ENCODE measurements at places on chromosomes 16 and 17.

DNA sequence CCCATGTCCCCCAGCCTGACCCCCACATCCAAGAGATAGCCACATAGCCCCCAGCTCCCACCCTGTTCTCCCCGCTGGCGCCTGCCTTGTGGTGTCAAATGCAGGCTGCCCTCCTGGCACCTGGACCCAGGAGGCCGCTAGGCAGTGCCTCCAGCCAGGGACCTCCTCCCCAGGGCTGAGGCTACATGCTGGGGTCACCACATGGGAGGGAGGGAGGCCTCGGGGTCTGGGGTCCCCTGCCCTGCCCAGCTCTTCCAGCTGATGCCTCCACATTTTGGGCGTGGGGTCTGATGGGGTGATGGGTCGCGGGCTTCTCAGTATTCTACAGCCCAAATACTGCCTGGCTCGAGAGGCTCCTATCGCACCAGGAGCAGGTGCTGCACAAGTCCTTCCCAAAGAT is 9.5 kb downstream of the TBC1D26 start:
- DNase-seq, result no peak

- DNase-seq, result no peak
Observed at GRCh38 chr17:5976251-5976650, 93.9 kb upstream of the WSCD1 start.

GRCh38 chr16:79041206-79041605 is 559.3 kb downstream of the MAF start:
- DNase-seq, result no peak

GRCh38 chr17:60330731-60331130 is 61.2 kb downstream of the USP32 start:
- no peak for DNase-seq

GRCh38 chr16:83143788-83144187 is 517.0 kb downstream of the CDH13 start:
- DNase-seq, result no peak

DNA sequence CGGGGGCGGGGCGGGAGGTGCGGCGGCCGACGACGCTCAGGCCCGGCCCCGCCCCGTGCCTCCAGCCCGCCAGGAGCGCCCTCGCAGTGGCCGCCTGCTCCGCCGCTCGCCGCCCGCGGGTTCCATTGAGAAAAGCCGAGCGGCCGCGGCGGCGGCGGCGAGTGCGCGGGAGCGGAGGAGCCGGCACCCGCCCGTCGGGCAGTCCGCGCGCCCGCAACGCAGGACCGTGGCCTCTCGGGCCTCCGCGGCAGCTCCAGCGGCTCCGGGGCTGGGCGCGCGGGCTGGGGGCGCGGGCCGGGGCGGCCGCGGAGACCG is at the start of gene ZFPM1:
ZFPM1 (plus strand) TSS at position 64 of the 315 bp plus-strand sequence. CDS start 359 bp downstream, outside the sequence.
- no peak for DNase-seq

- DNase-seq, result no peak
Observed at GRCh38 chr17:83135692-83136091, 56.3 kb downstream of the METRNL start.

- DNase-seq, result no peak
Observed at GRCh38 chr17:66711881-66712321, 123.0 kb upstream of the CACNG5 start.

DNA sequence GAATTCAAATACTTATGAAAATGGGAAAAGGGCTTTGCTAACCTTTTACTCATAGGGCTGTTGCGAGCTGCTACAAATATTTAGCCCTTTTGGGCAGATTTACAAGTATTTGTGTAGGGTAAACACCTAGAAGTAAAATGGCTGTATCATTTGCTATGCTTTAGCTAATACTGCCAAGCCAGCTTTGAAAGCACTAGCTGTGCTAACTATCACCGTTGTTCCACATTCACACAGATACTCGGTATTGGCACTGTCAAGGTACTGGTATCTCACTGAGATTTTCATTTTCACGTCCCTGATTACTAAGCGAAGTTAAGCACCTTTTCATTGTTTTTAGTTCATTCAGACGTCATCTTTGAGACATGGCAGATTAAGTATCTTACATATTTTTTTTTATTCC is 84.8 kb downstream of the GLG1 start:
- no peak for DNase-seq

- DNase-seq, result no peak
Observed at GRCh38 chr16:16120044-16120381, 103.3 kb downstream of the ABCC6 start.

GRCh38 chr17:21029036-21029435 is 13.8 kb downstream of the USP22 start:
- peak; percentile 30 for DNase-seq

DNA sequence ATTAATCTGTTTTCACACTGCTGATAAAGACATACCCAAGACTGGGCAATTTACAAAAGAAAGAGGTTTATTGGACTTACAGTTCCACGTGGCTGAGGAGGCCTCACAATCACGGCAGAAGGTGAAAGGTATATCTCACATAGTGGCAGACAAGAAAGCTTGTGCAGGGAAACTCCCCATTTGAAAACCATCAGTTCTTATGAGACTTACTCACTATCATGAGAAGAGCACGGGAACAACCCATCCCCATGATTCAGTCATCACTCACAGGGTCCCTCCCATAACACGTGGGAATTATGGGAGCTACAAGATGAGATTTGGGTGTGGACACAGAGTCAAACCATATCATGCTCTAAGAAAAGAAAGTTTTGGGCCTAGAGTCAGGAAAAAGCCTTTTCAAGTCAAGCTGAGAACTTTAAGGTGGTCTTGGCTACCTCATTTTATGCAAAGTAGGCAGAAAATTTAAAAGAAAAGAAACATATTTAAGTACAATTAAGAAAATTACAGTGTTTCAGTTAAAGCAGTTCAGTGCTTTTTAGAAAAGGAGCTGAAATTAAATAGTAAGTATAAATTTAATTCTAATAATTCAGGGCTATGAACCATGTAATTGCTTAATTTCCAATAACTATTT is 24.9 kb upstream of the CRYM start:
- no peak for DNase-seq

DNA sequence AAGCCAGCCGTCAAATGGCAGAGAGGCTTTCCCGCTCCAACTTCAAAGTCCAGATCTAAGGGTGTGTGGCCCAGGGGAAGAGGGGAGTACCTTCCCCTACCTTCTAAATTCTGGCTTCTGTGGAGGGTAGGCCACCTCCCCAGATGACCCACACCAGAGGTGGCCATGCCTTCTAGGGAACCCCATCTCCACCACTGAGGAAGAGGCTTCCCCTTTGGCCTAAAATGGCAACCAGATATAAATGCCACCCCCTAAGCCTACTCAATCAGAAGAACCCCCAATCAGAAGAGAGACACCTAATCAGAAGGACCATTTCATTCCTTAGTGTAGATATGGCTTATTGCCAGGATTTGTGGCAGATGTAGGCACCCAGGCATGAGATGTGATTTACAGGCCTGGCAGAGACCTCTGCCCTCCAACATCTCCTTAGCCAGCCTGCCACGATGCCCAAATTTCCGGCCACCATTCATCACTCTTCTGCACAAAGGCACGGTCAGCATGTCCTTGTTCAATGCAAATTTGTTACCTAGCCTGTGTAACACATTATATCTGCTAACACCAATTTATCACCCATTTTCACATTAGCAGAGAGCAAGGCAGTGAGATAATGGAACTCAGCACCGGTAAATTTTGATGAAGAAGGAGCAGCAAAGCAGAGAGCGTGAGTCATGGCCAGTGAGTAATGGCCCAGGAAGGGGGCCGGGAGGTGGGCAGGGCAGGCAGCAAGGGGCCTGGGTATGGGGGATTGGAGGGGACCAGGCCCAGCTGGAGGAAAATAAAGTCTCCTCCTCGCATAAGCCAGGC is 1.2 kb upstream of the MGAT5B start:
- no peak for DNase-seq

- peak; percentile 88 for DNase-seq
Observed at GRCh38 chr16:66521951-66522771, 27.8 kb downstream of the TK2 start.

DNA sequence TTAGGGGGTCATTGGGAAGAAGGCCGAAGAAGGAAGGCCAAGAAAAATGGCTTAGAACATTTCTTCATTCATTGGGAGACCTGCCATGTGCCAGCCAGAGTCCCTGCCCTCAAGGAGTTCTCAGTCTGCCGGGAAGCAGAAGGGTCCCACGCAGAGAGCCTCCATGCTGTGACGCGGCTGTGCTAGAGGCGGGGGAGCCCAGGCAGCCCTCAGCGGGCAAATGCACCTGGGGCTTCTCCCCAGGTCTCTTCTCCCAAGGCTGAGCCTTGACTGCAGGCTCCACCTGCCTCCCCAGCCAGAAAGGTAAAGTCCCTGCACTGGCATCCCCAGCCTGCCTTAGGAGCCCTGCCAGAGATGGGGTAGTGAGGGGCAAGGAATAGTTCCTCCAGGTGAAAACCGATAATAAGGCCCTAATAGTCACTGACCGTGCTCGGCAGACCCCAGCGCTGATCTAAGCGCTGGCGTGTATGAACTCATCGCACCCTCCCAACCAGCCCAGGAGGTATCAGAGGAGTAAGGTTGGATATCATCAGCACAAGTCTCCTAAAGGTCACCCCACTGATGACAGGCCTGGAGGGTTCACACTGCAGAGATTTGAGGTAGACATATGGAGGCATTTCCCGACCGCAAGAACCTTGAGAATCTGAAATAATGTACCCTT is 6.0 kb upstream of the CDR2L start:
- no peak for DNase-seq

- no peak for DNase-seq
Observed at GRCh38 chr16:30443631-30444030, 2.0 kb downstream of the SEPHS2 start.

GRCh38 chr16:74438492-74438979 is 17.3 kb upstream of the CLEC18B start:
- DNase-seq, result no peak

DNA sequence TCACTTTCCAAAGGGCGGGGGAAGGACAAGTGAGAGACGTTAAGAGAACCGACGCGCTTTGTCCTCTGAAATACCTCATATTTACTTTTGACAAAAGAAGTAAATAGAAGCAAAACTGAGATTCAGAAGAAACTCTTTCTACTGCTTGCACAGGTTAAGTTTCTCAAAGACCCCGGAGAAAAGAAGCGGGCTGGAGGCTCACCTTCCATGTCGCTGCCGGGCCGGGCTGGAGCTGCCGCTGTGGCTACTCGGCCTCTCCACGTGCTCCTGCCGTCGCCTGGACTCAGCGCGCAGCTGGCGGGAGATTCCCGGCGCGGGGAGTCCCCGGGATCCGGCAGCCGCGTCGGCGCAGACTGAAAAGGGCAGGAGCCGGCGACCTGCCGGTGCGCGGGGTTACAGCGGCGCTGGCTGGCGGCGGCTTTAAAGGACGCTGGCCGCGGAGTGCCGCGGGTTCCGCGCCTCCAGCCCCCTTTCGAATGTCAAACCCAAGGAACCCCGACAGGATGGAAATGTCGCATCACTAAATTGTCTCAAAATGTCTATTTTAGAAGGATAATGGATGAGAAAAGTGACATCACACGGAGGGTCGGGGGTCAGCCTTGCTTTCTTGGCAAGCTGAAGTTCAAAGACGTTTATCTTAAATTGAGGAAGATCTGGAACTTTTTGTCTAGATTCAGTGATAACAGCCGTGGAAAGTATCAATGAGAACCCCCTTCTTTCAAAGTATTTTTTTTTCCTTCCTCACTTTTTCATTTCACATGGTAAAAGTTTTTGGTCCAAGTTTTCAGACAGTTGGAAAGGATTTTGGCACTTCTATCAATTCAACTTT is at the start of gene IKZF3:
IKZF3 (minus strand) TSS at position 395 of the 829 bp plus-strand sequence; CDS start at position 209, 186 bp downstream.
- DNase-seq, result peak; percentile 85

GRCh38 chr17:79654960-79655382 is 44.1 kb upstream of the RBFOX3 start:
- no peak for DNase-seq

- DNase-seq, result no peak
Observed at GRCh38 chr17:55546481-55546880, 35.2 kb upstream of the SMIM36 start.

DNA sequence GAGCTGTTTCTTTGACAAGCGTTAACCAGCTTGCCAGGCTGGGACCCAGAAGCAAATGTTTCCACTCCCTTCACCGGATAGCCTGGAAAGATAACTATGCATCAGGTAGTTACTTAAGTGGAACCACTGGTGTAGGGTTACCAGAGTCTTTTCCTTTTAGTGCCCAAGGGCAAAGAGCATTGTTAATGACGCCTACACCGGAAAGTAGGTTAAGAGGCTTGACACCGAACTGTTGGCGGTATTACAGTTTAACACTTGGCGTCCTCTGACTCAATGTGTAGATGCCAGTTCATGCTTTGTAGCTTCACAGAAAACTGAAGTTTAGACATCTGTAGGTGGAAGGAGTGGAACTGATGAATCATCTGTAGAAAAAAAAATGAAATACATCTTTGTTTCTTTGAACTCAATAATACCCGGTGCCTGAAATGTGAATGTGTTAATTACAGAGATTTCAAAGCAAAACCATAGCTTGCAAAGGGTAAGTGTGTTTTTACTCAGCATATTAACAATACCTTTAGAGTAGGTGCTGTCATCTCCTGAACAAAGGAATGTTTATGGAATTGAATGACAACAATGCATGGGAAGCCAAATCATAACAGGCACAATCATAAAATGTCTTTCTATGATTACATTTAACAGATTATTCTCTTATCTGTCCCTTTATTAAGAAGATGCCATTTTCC is 426.7 kb upstream of the SALL1 start:
- no peak for DNase-seq

- DNase-seq, result no peak
Observed at GRCh38 chr17:45172541-45173286, 11.0 kb downstream of the HEXIM2 start.

DNA sequence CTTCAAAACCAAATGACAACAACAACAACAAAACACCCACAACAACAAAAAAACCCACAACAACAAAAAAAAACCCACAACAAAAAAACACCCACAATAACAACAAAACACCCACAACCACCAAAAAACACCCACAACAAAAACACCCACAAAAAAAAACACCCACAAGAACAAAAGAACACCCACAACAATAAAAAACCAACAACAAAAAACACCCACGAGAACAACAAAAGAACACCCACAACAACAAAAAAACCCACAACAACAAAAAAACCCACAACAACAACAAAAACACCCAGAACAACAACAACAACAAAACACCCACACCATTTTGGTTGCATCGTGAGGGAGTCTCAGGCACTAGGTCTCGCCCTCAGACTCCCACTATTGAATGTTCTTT is 117.8 kb downstream of the C16orf95 start:
- no peak for DNase-seq

DNA sequence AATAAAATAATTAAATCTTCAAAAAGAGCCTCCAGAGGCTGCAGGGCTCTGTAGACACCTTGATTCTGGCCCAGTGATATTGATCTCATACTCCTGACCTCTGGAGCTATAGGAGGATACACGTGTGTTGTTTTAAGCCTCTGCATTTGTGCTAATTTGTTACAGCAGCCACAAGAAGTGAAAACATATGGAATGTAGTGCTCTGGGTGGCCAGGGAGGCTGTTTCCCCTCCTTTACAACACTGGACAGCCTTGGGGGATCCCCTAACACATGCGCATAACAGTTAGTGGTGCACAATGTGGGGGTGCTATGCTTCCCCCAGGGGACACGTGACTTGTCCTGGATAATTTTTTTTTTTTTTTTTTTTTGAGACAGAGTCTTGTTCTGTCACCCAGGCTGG is 4.7 kb upstream of the ZNF500 start:
- no peak for DNase-seq

DNA sequence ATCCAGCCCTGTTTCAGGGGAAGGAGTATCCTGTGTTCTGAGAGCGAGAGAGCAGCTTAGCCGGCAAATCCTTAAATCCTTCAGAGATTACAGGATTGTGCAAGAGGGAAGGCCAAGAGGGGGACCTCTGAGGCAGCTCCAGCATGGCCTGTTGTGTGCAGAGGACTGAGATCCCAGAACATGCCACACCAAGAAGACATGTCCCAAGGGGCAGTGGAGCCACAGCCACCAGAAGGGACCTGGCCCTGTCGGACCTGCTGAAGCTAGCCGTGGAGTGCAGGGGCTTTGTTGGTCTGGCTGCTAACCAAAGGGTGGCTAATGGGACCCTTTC is 1.6 kb upstream of the MRC2 start:
- DNase-seq, result no peak
